ENCODE measurements at places on chromosomes 1 and 21.

DNA sequence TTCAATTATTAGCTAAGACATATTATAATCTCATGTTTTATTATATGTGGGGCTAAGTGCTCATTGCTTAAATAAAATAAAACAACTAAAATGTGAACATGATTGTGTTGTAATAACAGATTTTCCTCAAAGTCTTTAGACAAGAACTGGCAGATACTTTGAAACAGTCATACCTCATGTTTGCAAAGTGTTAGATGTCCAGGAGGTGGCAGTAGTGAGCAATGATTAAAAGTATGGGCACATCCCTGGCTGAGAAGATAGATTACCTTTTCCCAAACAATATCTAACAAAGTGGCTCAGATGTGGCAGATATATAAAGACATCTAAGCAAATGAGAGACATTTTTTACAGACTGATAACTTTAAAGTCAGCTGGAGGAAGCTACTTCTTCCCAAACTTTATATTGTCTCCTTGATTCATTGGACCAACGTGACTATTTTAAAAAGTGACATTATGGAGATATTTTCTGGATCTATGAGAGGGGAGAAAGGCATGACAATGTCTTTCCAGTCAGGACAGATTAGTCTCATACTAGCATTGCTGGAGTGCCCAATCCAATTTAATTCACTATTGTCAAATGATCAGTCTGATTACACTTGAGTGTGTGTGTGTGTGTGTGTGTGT, 269.8 kb downstream of the S1PR1 start:
- peak; percentile 81 for DNase-seq

DNA sequence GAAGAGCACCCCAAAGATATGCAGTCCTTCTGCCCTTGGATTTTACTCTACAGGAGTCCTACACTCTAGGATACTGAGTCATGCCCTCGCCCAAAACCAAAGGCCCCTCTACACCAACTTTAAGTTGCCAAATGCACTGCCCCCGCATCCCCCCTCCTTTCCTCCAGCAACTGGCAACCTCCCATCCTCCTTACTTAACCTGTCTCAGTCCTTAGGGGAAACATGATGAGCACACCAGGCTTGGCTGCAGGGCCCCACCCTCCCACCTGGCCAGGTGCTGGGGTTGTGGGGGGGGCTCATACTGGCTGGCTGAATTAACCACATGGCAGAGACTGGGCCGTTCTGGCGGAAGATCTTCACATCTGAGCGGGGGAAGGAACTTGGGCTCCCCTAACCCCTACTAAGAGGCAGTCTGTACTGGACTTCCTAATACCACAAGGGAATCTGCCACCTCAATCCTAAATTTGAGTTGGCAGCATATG, 1.2 kb downstream of the HDGF start:
- peak; percentile 71 for DNase-seq

DNA sequence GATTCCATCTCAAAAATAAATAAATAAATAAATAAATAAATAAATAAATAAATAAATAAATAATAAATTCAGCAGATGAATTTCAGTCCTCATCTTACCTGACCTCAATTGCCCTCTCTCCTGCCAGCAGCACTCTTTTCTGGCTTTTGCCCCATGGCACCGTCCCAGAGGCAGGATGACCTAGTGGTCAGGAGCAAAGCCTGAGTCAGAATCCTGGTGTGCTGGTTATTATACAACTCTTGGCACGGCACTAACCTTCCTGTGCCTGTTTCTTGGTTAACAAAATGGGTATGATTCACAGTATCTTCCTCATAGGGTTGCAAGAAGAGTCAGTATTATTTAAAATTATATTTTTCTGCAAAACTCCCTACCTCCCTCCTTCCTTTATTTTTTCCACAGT, 43.0 kb downstream of the NKAIN1 start:
- no peak for DNase-seq

DNA sequence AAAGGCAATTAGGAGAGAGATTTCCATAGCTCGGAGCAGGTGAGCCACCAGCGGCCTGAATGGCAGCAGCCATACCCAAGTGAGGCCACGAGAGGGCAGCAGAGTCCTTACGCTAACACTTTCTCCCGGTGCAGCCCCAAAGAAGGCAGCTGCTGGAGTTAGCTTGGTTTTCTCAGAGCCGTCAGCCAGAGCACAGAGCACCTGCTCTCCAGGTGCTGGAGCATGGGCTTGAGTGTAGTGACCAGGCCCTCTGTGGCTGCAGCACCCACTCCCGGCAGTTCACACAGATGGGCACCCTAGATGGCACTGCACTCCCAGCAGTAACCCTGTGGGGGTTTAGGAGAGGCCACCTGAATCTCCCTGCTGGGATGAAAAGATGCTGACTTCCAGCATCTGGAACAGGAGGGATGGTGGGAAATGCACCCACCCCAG, 45.8 kb downstream of the TMCC2 start:
- peak; percentile 95 for DNase-seq

DNA sequence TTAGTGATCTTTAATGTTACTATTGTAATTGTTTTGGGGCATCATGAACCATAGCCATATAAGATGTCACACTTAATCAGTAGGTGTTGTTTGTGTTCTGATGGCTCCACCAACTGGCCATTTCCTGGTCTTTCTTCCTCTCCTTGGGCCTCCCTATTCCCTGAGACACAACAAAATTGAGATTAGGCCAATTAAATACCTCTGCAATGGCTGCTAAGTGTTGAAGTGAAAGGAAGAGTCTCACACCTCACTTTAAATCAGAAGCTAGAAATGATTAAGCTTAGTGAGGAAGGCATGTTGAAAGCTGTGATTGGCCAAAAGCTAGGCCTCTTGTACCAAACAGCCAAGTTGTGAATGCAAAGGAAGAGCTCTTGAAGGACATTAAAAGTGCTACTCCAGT, 30.7 kb downstream of the PPP2R5A start:
- peak; percentile 62 for DNase-seq

GRCh38 chr1:182080040-182080439, 18.5 kb upstream of the ZNF648 start:
- DNase-seq = no peak

DNA sequence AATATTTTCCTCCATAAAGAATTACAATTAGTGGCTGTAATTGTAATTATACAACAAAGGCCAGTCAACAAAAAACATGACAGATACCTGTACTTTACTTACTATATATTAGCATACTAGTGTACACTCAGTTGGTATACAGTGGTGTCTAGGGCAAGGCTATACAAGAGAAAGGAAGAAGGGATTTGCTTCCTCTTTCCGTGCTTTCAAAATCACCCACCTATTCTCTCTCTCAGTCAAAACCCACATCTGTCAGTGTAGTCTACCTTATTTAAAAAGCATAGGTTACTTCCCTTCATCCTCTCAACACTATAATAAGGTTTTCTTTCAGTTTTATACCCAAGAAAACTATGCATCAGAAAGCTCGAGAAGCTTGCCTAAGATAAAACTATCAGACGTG, 355.8 kb upstream of the NR5A2 start:
- no peak for DNase-seq

GRCh38 chr1:12654657-12655056, 10.8 kb downstream of the AADACL4 start:
- DNase-seq = no peak

GRCh38 chr1:61322008-61322744, 239.8 kb downstream of the NFIA start:
- no peak for DNase-seq

GRCh38 chr1:54200519-54200997, 591 bp downstream of the MRPL37 start:
- DNase-seq = no peak

DNA sequence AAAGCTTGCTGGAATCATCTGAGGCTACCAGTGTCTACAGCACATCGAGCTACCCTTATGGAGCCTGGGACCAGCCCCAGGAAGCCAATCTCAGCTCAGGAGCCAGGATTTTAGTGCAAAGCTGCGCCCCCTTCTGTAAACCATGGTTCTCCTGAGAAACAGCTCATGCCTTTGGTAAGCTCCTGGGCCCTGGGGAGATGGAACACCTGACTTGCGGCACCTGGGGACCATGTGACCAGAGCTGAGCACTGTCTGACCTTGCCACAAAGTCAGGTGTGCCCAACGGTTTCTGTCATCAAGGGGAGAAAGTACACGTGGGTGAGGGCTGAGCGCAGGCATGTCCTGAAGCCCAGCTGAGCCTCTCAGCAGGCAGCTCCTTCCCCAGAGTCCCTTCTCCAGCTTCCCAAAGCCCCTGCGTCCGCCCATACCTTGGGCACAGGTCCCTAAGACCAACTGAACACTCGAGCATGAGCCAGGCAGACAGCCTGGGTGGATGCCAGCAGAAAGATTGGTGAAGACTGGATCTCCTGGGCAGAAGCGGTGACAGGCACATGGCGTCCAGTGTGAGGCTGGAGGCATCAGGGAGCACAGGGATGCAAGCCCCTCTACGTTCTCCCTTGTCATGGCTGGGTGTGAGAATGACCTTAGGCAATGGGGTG, 57.9 kb upstream of the TENT5B start:
- DNase-seq = no peak

DNA sequence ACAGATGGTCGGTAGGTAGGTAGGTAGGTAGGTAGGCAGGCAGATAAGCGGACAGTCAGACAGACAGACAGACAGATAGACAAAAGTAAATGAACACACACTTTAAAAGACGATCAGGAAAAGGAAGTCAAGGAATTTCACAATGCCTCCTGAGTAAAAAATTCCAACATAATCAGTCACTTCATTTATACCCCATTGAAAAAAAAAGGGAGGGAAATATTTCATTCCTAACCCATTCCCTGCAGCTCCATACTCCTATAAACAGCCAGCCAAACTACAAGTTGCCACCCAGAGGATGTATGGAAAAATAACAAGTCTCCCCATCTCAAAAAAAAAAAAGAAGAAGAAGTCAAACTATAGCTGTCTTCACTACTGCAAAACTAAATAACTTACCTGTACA, 43.4 kb downstream of the ZZZ3 start:
- DNase-seq = no peak

GRCh38 chr21:27024301-27024700, 57.4 kb upstream of the ADAMTS5 start:
- DNase-seq = no peak

DNA sequence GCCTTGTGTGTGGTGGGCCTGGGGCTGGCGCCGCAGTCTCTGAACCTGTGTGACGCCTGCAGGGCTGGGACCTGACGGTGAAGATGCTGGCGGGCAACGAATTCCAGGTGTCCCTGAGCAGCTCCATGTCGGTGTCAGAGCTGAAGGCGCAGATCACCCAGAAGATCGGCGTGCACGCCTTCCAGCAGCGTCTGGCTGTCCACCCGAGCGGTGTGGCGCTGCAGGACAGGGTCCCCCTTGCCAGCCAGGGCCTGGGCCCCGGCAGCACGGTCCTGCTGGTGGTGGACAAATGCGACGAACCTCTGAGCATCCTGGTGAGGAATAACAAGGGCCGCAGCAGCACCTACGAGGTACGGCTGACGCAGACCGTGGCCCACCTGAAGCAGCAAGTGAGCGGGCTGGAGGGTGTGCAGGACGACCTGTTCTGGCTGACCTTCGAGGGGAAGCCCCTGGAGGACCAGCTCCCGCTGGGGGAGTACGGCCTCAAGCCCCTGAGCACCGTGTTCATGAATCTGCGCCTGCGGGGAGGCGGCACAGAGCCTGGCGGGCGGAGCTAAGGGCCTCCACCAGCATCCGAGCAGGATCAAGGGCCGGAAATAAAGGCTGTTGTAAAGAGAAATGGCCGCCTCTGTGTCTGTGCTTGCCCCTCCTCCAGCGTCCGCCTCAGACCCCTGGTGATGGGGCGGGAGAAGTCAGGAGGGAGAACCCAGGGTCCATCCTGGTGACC, 788 bp downstream of the ISG15 start:
- peak; percentile 76 for DNase-seq

DNA sequence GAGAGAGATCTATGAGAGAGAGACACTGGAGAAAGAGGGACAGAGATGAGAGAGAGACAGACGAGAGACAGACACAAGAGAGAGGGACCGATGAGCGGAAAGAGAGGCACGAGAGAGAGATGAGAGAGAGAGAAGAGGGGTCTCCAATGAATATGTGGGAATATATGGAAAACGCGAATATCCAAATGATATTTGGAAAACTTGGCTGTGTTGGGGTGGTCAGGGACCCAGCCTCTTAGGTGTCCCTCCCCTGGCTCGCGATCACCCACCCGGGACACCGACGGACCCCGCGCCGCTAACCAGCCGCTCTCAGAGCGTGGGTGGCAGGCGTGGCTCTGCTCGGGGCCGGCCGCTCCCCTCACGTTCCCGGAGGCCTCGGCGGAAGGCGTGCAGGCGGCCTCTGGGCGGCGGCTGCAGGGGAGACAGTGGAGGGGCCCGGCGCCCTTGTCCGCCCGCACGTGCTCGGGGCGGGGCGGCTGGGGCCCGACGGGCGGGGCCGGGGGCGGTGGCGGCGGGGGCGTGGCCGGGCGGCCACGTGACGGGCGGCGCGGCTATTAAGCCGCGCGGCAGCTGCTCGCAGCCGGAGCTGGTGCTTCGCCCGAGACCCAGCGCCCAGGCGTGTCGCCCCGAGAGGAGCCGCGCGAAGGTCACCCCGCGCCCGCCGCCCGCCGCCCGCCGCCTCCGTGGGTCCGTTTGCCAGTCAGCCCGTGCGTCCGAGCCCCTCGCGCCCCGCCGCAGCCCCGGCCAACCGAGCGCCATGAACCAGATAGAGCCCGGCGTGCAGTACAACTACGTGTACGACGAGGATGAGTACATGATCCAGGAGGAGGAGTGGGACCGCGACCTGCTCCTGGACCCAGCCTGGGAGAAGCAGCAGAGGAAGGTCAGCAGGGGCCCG, at the start of gene ACTN2:
ACTN2 (plus strand) TSS at position 583 of the 898 bp plus-strand sequence; CDS start at position 758, 175 bp downstream.
- DNase-seq = peak; percentile 79

GRCh38 chr1:117573386-117574023, 32.3 kb upstream of the TENT5C start:
- DNase-seq = peak; percentile 68

- DNase-seq = no peak
Observed at GRCh38 chr1:60390593-60391282, 317.2 kb upstream of the C1orf87 start.

- no peak for DNase-seq
Observed at GRCh38 chr1:9149837-9150581, 21.1 kb upstream of the GPR157 start.

GRCh38 chr1:20240012-20240411, 50.7 kb upstream of the VWA5B1 start:
- no peak for DNase-seq

- no peak for DNase-seq
Observed at GRCh38 chr21:26709090-26709489, 136.0 kb upstream of the CYYR1 start.

DNA sequence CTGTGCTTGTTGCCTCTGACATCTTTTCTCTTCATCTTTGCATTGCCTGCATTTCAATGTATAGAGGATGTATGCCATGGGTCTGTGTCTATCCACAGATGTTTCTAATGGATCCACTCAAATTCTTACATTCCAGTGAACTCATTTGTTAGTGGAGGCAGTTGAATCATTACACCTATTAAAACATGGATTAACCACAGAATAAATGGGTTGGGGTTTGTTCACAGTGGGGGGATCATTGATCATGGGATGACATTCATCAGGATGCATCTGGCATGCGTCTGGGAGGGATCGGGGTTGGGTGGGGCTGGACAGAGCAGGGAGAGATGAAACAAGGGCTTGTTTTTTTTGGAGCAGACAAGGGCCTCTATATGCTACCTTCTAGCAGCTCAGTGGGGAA, 182.5 kb downstream of the RHOU start:
- no peak for DNase-seq
